Activated T-helper 1 cell treated with anti-CD3 and anti-CD28 coated beads, Interleukin-2, amount 50 U/mL, for 16 hours (primary cell): ENCODE measurements at places on chromosomes 2 and 18.

DNA sequence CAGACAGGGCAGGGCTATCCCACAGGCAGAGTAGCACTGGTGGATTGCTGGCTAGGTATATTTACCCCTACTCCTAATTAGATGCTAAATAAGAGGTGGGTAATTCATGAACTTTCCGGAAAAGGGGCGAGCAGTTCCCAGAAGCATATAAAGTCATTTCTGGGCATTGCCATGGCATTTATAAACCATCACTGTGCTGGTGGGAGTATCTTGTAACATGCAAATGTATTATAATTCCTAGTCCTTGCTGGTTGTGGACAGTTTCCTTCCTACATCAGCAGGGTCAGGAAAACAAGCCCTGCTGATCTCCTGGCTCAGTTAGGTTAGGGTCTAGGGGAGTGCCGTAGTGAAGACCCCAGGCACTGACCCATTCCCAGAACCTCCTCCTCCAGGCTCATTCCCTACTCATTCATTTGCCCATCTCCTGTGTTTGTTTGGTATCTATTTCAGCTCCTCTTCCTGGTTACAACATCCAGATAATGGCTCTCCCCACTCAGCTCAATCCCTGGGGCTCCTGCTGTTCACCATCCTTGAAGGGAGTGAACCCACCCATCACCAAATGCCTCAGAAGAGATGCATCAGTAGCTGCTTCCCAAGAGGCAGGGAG is 282.7 kb downstream of the SRBD1 start:
- DNase-seq = no peak

- no peak for DNase-seq
These were observed 502.8 kb upstream of the TNP1 start for GRCh38 chr2:217362710-217363109.

DNA sequence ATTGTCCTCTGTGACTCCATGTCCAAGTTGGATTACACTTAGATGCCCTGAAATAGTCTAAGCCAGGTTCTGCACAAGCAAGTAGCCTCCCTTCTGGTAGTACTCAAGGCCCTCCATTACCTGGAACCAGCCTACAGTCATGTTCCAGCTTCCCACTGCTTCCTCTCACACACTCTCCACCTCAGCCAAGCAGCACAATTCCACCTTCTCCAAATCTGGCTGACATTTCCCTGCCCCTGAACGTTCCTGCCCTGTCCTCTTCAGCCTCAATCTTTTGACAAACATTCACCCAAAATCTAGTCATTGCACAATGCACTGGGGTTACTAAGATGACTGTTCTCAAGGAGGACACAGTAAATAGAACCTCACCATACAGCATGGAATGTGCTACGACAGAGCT is 95.3 kb upstream of the KLHL29 start:
- DNase-seq = no peak

DNA sequence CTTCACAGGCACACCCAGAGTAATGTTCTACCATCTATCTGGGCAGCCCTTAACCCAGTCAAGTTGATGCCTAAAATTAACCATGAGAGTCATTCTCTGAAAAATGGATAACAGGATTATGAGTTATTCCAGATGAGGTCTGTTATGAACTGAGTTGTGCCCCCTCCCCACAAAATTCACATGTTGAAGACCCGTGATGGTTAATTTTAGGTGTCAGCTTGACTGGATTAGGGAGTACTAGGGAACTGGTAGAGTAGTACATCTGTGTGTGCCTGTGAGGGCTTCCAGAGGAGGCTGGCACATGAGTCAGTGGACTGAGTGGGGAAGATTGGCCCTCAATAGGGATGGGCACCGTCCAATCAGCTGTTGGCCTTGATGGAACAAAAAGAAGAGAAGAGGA is 110.4 kb upstream of the MYCN start:
- no peak for DNase-seq

DNA sequence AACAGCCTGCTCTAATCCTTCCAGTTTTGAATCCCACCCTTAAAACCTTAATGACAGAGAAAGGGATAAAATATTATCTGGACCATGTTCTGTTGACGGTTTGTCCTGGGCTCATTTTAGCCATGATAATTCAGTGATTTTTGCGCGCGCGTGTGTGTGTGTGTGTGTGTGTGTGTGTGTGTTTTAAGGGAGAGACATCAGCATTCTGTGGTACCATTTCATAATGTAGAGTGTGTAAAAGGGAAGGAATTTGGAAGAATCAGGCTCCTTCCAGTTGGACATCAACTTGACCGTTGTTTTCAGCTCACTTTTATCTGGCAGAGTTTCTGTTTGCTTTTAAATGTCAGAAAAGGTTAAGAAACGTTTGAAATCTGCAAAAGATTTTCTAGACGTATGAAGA is 535.5 kb downstream of the TNS1 start:
- no peak for DNase-seq

DNA sequence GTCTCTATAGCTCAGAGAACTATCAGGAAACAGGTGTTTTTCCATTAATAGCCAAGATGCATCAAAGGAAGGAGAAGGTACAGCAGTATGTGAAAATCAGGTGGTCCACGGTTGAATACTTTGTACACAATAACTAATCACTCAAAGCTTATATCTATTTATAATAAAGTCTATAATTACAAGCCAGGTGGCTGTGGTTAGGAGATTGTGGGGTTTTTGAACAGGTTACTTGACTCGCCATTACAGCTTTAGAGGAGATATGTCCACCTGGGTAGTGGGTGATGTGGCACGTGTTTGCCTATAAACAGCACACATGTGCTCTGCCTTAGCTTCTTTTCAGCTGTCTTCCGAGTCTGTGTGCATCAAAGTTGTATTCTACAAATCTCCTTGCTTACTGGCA is 892.2 kb upstream of the ZEB2 start:
- no peak for DNase-seq

DNA sequence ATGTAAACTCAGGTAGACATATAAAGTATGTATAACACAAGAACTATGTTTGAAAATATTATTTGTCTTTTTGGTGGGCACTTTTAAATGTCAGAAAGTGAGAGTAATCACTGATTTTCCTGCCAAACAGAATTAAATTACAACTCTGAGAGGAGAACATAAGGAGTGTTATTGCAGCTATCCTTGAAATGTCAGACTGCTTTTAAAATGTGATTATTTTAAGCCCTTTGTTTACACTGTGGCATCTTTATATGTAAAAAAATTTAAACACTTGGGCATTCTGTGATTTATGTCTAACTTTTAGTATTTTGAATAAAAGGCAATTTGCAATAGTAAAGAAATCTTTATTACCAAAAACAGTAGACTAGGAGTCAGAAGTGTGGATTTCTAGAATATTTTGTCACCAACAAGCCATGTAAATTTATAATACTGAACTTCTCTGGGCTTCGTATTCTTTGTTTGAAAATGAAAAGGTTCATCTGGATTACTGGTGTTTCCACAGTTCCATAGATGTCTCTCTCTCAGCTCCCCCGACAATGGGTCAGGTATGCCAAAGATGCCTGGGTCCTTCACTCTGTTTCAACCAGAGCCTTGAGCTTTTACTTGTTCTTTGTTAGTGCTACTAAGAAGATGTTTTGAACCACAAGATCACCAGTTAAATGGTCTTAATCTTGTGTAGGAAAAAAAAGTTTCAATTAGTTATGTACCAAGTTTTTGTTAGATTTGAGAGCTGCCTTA is 38.8 kb downstream of the GULP1 start:
- DNase-seq = no peak

DNA sequence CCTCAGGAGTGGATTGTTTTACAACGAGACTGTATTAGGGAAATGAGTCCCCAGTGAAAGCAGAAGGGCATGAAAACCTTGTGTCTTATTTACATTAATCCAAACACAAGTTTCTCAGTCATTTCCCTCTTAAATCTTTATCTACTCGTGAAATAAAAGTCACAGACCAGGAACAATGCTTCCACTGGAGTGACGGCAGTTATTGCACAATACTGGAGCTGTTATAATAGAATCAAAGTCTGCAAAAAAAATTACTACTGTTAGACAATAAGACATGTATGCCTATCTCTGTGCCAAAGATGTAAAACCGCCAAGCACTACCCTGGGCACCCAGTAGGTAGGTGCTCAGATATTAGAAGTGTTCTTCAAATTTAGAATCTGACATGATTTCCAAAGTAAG is 375.5 kb downstream of the ZNF521 start:
- no peak for DNase-seq

DNA sequence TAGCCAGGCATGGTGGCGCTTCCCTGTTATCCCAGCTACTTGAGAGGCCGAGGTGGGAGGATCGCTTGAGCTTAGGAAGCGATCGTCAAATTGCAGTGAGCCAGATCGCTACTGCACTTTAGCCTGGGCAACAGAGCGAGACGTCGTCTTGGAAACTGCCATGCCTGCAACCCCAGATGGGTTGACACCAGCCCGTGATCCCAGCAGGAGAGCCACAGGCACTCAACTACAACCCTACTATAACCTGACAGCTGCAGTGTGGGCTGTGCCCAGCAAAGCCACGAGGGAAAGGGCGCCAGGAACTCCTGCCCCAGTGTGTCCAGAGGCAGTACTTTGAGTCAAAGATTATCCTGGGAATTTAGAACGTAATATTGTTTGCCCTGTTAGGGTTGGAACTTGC is 85.6 kb downstream of the SS18 start:
- DNase-seq = no peak

DNA sequence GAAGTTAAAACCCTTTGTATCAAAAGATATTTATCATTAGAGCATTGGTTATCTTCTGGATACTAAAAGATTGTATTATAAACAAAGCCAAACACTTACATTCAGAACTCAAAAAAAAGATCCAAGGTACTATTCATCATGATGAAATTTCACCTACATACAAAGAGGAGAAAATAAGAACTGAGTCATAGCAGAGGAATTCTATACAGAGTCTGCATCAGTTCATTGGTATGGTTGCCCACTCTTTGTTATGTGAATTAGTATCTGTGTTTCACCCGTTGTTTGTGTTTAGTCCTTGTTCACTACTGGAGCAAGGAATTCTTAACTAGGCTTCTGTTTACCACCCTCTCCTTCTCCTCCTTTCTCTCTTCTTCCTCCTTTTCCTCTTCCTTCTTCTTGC is 157.9 kb downstream of the LNPK start:
- DNase-seq = no peak

DNA sequence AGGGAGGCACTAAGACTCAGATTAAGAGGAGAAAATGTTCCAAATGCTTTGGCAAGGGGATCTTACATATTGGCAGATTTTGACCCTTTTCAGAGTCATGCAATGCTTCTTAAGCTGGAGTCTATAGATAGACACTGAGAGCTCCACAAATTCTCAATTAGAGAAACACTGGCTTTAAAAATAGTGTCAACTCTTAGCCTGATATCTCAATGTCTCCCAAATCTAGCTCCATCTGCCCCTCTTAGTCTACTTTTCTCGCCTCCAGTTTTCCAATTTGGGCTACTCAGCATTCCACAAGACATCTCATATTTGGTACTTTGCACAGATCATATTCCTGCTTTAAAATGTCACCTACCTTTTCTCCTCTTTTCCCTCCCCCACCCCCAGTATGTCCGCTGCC is 232.6 kb downstream of the LRRTM1 start:
- DNase-seq = no peak

- no peak for DNase-seq
These were observed 11.7 kb upstream of the SMAD7 start for GRCh38 chr18:48962252-48962993.

DNA sequence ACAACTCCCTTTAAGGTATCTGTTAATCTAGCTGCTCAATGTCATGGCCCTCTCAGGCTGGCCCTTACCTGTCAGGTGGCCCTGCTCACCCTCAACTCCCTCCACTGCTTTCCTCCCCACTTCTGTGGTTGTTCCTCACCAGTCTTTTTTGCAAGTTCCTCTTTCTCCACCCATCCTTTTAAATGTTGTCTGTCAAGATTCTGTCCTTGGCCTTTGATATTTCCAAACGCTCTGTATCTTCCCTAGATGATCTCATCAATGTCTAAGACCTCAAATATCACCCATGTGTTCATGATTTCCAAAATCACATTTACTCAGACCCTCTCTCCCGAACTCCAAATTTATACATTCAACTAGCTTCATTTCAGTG is 3.5 kb downstream of the PTPN2 start:
- DNase-seq = no peak

DNA sequence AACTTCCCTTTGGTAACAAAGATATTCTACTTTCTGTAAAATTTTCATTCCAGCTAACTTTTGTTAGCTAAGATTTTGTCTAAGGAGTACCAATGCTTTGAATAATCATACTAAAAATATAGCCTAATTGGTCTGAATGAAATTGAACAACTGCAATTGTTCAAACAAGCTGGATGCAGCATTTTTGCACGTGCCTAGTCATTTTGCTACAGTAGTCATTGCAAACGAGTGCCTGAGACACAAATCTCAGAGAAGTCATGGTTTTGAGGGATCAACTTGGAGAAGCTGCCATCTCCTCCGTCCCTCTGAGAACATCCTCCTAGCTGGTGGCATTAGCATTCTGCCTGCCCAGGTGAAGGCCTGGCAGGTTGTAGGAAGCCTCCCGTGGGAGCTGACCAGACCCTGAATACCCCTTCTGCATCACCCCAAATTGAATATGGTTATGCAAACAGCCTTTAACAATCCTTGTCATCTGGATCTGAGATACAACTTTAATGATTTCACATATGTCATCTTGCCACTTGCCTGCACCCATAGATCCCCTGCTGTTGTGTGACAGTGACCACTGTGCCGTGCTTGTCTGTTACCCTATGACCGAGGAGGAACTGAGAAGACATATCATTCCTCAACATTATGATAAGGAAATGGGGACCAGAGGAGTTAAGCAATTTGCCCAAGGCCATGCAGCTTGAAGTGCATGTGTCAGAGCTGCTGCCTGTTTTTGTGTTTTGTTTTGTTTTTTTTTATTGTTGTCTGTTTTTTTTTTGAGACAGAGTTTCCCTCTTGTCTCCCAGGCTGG is 29.1 kb upstream of the MGAT4A start:
- no peak for DNase-seq

GRCh38 chr18:9855681-9856080 is 30.1 kb upstream of the TXNDC2 start:
- no peak for DNase-seq

GRCh38 chr2:61283443-61284160 is 121.6 kb downstream of the C2orf74 start:
- no peak for DNase-seq

GRCh38 chr2:15732341-15733077 is 140.8 kb downstream of the DDX1 start:
- DNase-seq = no peak

GRCh38 chr18:53219853-53220252 is 879.9 kb downstream of the DCC start:
- no peak for DNase-seq

GRCh38 chr18:6374935-6375529 is 39.7 kb downstream of the L3MBTL4 start:
- no peak for DNase-seq

GRCh38 chr2:171238946-171239345 is 78.3 kb upstream of the TLK1 start:
- no peak for DNase-seq

GRCh38 chr18:14768241-14768640 is 20.3 kb downstream of the ANKRD30B start:
- no peak for DNase-seq
